ENCODE measurements at places on chromosomes 4 and X.

- no peak for DNase-seq
Measured at GRCh38 chr4:107252571-107252970, 216.5 kb upstream of the DKK2 start.

- DNase-seq = no peak
Measured at GRCh38 chrX:118074196-118074595, 42.4 kb downstream of the KLHL13 start.

DNA sequence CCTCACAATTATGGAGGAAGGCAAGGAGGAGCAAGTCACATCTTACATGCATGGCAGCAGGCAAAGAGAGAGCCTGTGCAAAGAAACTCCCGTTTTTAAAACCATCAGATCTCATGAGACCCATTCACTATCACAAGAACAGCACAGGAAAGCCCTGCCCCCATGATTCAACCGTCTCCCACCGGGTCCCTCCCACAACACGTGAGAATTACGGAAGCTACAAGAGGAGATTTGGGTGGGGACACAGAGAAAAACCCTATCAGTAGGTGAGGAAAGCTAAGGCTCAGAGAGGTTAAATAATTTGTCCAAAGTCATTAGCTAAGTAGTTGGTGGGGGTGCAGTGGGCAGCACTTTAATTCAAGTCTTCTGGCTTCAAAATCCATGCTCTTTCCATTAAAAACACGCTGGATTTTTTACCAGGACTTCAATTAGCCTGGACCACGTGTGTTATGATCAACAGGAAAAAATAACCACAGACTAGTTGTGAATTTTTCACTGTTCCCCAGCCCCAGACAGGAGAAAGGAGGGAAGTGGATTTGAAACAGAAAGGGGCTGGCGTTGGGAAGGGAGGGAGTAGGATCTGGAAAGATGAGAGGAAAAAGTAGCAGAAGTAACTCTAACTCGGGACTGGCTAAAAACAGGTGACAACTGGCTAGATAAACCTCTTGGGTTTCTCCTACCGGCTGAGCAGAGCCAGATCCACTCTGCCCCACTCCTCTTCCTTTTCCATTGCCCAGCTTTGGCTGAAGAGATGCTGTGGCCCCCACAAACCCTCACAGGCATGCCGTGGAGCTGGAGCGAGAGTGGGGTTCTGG is 986 bp downstream of the MTMR8 start:
- DNase-seq = no peak

DNA sequence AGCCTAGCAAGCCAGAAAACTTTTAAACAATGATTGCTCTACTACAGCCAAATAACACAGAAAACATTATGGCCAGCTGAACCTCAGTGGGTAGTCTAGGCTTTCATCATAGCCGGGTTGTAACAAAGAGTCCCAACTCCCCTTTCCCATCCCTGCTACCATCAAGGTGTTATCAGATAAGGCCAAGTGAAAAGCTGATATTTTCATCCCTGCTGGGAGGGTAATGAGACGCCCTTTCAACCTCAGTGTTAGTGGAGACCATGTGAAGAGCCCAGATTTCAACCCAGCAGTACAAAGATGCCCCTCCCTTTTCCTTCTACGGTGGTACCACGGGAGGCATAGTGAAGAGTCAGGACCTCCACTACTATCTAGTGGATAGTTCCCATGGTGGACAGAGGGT is 433.7 kb downstream of the GPM6A start:
- no peak for DNase-seq

DNA sequence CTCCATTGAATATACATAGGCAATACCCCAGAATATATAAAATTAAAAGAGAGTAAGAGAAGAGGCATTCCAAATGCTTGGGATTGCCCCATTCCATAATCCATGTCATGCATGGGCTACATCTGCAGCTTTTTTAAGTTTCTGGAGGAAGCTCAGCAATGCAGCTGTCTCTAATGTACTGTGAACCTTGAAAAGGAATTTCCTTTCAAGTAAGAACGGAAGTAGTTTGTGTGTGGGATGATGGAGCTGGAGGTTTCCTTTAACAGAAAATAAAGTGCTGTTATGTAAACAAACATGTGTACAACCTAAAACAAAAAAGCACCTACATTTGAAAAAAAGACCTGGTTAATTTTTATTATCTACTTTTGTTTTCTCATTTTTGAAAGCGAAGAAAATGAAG is 303.5 kb downstream of the BMPR1B start:
- no peak for DNase-seq

DNA sequence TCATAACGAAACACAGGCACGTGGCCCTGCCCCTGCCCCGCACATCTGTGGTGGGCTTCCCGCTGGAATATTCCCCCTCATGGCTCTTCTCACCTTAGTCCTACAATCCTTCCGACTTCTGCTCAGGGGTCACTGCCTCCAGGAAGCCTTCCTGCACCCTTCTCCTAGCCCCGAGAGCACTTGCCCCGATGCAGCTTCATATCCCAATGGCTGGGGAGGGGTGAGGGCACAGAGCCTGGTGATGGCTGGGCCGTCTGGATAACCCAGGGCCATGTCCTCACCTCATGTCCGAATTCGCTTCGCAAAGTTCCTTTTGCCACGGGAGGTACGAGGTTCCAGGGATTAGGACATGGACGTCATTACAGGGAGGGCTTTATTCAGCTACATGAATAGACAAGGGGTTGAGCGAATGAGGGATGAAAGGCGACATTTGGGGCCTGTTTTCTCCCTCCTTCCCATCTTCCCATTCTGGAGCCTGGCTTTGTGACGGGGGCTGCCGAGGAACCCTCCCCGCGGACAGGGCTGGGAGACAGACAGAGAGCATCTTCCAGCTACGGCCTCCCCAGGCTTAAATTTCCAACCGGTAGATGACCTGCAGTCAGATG is 35.5 kb upstream of the HMX1 start:
- DNase-seq = no peak

- no peak for DNase-seq
Measured at GRCh38 chr4:15587649-15588048, 67.5 kb downstream of the FBXL5 start.

- no peak for DNase-seq
Measured at GRCh38 chr4:7618361-7618760, 183.6 kb upstream of the PSAPL1 start.

DNA sequence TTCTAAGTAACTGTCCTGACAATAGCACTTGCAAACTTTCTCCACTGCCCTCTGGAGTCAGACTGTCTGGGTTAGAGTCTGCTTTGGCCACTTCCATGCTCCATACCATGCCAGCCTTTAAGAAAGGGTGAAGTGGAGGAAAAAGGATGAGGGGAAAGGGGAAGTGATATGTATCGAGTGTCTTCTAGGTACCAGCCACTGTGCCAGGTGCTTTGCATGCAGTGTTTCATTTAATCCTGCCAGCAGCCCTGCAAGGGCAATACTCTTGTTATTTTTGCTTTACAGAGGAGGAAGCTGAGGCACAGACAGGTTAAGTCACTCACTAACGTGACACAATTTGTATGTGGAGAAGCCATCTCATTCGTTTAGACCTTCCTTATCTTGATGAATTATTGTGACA is 55.6 kb downstream of the RTL9 start:
- DNase-seq = no peak

GRCh38 chr4:100869276-100869675 is 351.5 kb upstream of the EMCN start:
- no peak for DNase-seq

DNA sequence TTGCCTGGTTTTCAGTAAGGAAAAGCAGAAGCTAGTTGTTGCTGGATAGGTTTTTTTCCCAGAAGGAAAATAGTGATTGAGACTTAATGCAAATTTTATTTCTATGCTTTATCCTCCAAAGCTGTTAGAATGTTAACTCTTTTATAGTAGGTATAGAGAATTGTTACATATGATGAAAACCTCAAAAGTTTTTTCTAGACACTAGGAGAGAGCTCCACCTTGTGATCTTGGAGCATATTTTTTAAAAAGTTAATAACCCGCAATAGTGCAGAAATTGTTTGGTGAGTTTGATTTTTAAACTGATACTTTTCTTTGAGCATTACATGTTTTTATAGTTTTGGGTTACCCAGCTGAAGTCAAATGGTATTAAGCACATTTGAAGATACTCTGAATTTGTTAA is 56.5 kb downstream of the STAG2 start:
- DNase-seq = no peak

- DNase-seq = no peak
Measured at GRCh38 chr4:105155426-105155825, 8.8 kb downstream of the TET2 start.

GRCh38 chrX:112896051-112896450 is 55.4 kb upstream of the AMOT start:
- no peak for DNase-seq

DNA sequence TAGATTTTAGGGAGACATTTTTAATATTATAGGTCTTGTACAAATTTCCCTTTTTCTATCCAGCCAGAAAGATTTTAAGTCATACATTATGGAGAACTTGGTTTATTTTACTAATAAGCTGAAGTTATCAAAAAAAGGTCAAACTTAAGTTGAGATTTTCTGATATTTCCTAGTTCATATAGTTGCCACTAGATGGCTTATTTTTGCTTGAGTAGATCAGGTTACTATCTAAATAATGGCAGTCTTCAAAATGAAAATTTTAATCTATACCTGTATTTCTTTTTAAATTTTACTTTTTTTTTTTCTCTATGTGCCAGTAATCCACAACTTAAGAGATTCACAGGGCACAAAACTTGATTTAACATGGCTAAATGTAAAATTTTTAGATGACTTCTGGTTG is 52.3 kb downstream of the USP9X start:
- DNase-seq = no peak

DNA sequence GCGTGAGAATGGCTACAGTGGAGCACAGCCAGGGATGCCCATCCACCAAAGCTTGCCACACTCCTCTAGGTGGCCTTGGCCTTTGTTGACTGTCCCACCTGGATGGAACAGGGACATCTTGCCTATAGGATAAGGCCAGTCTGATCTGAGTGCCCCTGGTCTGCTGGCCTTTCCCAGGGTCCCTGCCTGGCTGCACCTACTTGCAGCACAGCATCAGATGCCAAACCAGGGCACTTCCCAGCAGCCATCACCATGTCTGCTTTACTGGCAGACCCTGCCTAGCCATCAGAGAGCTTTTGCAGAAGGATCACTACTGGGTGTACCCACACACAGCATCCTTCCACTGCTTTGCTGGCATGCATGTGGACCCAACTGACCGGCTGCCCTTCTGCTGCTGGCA is 143.2 kb downstream of the GABRA3 start:
- no peak for DNase-seq

DNA sequence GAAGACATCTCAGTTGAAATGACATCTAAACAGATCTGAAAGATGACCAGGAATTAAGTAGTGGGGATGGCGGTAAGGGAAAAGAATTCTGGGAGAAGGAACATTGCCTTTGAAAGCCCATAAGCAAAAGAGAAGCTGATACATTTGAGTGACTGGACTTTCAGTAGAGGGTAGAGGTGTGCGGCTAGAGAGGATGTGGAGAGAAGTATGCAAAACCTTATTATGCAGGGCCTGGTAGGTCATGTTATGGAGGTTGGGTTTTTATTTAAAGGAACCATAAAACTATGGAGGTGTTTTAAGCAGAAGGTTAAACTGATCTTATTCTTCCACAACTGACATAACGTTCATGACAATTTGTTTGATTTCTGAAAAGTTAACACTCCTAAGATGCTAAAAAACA is 36.3 kb downstream of the RPS6KA3 start:
- DNase-seq = no peak

DNA sequence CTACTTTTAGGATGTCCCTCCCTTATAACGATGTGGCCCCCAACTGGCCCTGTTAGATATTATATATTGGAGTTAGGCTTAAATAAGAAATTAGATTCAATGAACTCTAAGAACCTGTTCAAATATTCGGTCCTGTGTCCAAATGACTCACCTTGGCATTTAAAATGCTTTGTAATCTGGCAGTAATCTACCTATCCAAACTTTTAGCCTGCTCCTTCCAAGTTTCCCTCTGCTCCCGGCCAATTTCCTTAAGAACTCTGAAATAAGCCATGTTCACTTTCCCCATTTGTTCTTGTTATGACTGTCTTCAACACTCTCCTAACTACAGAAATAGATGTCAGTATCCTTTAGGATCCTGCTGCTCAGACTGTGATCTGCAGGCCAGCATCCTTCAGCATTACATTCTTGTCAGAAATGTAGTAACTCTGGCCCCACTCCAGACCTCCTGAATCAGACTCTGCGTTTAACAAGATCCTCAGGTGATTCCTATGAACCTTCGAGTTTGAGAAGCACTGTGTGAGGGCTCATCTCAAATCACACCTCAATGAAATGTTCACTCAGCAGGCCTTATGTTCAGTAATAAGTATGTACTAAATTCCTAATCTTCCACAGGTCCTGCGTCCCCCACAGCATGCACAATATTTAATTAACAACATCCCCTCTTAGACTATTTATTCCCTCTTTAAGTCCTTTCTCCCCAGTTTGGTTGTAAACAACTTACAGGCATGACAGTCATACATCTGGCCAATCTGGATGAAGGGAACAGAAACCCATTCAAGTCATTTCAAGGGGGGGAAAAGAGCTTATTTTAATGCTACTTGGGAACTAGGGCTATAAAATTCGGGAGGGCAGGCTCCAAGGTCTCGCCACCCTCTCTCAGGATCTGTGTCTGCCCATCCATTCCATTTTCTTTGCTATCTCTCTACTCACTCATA is 3.0 kb downstream of the ATP8A1 start:
- DNase-seq = no peak

DNA sequence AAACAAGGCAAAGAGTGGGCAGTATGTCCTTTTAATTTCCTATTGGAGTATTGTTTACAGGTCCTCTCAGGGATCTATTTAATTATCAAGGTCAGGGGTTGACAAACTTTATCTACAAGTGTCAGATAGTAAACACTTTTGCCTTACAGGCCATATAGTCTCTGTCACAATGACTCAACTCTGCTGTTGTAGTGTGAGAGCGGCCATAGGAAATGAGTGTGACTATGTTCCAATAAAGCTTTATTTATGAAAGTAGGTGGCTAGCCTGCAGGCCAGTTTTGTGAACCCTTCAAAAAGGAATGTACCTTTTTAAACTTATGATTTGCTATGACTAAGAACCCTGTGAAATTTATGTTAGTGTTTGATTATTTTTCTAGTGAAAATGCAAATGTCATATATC is 156.1 kb downstream of the GPAT3 start:
- no peak for DNase-seq

DNA sequence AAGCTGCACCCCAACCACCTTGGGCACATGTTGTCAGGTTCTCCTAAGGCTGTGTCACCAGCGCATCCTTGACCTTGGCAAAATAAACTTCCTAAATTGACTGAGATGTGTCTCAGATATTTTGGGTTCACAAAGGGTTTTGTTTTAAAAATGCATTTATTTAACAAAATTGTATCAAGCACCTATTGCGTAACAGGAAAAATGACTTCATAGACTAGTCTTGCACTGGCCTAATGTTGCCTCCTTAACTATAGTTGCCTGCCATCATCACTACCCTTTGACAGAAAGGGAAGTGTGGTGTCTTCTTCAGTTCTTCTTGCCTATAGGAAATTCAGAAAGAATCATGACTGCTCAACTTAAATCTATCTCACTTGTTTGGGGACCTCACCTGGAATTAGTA is 374.2 kb downstream of the SH2D1A start:
- DNase-seq = no peak

GRCh38 chr4:7059662-7060061 is 8.2 kb downstream of the GRPEL1 start:
- DNase-seq = no peak

GRCh38 chr4:71553605-71554004 is 214.8 kb downstream of the SLC4A4 start:
- DNase-seq = no peak
